ENCODE measurements at places on chromosomes 2 and 18.

DNA sequence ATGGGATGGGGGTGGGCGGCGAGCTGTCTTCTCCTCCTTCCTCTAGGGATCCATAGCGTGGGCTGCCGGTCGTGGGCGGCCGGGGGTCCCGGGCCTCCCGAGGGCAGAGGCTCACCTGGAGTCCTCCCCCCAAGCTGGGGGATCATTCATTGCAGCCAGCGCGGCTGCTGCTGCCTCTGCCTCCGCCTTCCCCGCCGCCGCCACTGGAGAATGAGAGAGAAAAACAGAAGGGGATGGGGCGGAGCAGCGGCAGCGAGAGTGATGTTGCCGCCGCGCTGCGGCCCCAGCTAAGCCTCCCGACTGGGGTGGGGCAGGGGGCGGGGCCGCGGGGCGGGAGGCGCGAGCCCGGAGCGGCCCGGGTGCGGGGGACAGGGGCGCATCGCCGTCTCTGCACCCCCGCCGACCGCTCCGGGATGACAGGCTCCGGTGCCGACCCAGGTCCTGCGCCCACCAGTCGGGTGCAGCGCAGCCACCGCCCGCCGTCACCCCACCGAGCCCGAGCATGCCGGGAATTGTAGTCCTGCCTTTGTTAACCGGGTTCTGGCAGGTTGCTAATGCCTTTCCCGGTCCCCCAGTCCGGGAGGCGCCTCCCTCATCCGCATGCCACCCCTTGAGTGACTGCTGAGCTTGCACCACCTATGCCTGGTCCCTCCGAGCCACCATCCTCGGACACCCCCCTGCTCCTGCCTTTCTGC is at the start of gene KIF3C:
Gene KIF3C (minus strand): TSS at position 225 of the 695 bp plus-strand sequence. CDS start 580 bp downstream, outside the sequence.
- peak; percentile 88 for DNase-seq

DNA sequence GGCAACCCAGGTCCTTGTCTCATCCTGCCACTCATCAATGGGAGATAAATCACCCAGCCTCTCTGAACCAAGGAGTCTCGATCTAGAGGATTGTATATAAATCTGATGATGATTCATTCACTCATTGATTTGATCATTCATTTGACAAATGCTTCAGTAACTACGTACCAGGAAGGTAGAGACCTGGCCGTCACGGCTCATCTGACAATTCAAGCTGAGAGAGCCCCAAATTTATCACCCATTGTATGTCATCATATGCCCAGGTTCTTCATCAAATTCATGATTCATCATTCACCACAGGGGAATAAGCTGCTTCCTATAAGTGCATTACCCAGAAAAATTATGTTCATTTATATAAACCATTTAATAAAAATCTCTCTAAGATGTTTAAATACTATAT is 116.9 kb downstream of the FAM161A start:
- no peak for DNase-seq

GRCh38 chr2:32482471-32482870 is 125.6 kb downstream of the BIRC6 start:
- no peak for DNase-seq

GRCh38 chr2:118309257-118309945 is 221.1 kb downstream of the INSIG2 start:
- no peak for DNase-seq

GRCh38 chr2:5064687-5065086 is 627.5 kb upstream of the SOX11 start:
- DNase-seq = no peak

GRCh38 chr2:69789772-69790600 is 39.5 kb upstream of the GMCL1 start:
- no peak for DNase-seq

DNA sequence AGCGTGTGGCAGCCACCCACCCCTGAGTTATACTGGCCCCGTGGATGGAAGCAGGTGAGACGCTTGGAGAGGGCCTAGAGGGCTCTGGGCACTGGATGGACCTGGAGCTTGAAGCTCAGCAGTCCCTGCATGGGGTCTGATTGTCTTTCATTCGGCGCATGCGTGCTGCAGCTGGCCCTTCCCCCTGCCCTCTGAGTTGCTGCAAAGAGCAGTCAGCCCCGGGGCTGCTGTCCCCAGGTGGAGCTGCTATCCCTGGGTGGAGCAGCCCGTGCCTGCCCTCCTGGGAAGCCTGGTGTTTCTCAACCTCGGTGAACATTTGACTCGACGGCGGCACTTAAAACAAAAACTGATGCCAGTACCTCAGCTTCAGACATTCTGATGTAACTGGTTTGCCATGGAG is 29.6 kb downstream of the IGFBP5 start:
- peak; percentile 68 for DNase-seq

DNA sequence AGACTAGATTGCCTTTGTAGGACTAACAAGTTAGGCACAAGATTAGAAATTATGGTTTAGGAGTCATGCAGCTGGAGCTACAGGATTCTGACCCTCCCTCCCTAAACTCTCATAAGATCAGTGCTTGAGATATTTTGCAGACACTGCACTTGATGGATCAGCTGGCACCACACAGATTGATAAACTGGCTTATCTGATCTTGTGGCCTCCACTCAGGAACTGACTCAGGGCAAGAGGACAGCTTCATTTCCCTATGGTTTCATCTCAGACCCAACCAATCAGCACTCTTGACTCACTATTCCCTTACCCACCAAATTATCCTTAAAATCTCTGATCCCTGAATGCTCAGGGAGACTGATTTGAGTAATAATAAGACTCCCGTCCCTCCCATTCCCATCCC is 152.3 kb downstream of the DIS3L2 start:
- no peak for DNase-seq

DNA sequence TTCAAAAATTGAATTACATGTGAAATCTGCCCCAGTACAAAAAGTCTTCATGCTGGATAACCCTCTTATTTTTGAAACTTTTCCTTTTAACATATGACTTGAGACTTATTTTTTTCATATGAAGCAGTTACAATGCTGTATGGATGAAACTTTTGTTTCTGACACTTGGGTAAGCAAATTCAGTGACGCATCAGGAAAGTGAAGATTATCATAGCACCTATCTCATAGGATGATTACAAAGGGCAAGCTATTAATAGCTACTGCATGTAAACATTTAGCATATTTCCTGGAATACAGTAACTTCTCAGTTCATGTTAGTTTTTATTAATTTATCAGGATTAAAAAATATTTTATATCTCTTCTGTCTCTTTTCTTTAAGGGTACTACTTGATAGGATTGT is 1109.2 kb downstream of the LRP1B start:
- DNase-seq = no peak

- DNase-seq = no peak
Measured at GRCh38 chr2:239241431-239241960, 159.3 kb downstream of the HDAC4 start.

DNA sequence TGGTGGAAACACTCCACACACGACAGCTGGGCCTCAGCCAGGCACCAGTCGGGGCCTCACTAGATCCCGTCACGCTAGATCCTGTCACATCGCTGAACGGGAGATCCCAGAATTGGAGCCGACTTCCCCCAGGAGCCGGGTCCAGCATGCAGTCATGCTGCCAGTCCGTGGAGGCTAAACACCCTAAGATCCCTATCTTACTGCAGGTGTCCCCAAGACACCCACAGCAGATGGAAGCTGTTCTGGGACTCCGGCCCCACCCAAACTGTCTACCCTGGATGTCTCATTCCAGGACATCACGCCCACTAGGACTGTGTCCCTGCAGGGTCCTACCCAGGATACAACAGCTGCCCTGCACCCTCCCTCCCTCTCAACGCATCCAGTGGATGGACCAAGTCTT is 23.4 kb downstream of the ZNF516 start:
- no peak for DNase-seq

DNA sequence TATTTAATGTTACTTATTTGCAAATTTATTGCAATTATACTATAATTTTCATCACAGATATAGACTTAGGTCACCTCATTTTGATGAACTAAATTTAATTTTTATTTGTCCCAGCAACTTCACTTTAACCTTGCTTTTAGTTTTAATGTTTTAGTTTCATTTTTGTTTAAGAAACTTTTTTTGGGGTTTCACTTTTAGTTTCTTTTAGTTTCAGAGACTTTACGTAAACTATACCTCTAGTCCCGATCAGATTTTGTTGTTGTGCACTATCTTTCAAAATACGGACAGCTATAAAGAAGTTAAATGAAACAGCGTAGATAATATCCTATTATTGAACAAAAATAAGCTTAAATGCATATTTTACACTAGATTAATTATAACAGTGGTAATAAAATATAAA is 460.5 kb downstream of the ERBB4 start:
- DNase-seq = no peak

DNA sequence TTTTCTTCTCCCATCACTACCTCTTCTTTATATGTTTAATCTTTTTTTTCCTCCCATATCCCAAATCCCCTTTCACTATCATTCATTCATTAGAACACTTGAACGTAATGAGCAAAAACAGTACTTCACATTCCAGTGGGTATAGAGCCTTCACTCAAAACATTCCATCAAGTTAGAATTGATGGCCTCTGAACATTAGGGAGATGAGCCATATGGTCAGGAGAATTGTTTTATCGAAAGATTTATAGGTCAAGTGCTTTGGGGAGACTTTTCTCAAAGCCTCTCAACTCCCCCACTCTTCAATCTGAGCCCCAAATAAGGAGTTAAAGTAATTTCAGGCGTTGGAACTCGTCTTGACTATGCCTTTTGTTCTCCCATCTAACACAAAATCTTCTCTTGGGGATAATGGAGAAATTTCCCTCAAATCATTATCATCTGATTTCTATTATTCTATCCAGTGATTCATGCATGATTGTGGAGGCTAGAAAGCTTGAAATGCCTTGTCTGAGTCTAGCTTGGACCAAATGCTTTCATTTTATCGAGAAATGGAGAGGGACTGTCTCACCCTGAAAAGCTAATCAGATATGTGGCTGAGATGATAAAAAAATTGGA is 79.2 kb downstream of the KIAA2012 start:
- no peak for DNase-seq

GRCh38 chr2:120489023-120489422 is 143.1 kb downstream of the INHBB start:
- no peak for DNase-seq

DNA sequence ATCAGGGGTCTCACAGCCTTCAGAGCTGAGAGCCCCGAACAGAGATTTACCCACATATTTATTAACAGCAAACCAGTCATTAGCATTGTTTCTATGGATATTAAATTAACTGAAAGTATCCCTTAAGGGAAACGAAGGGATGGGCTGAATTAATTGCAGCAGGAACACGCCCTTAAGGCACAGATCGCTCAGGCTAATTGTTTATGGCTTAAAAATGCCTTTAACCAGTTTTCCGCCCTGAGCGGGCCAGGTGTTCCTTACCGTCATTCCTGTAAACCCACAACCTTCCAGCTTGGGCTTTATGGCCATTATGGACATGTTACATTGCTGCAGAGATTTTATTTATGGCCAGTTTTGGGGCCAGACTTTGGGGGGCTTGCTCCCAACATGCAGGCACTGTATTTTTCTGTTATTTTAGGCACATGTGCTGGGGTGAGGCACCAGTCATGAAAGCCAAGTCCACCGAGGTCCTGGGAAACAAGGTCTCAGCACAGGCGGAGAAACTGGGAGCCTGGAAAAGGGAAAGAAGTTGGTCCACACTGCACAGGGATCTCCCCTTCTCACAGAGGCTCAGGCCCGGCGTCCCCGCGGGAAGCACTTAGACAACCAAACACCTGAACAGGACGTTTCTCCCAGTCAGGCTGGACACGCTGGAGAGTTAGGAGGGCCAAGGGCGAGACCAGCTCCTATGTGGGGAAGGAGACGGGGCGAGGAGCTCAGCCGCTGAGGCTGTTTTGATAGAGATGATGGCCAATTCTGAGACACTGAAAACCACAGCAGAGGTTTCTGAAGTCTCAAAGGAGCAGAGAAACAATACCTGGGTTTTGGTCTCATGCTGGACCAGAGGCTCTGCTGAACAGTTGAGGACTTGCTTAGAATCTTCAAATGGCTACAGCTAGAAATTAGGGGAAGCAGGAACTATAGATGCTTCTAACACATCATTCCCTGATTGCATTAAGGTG is 86.7 kb downstream of the TMEM18 start:
- DNase-seq = no peak

DNA sequence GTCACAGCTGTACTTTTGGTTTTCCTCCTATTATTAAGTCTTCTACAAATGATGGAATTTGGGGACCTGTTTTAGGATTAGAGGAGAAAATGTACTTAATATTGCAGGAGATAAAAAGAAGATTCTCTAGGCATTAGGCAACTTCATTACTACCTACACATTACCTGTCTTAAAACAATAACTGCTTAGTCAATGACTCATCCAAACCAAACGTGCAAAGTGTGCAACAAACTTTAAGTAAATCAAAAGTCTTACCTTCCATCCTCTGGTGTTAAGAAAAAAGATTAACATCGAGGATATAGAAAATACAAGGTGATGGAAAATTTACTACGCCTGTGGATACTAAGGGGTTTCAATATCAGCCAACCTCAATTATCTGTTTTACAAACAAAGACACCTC is 285.3 kb upstream of the KYNU start:
- no peak for DNase-seq

- DNase-seq = no peak
Measured at GRCh38 chr2:58767828-58768714, 526.9 kb upstream of the FANCL start.

- DNase-seq = no peak
Measured at GRCh38 chr2:42743659-42743990, 20.3 kb downstream of the OXER1 start.

DNA sequence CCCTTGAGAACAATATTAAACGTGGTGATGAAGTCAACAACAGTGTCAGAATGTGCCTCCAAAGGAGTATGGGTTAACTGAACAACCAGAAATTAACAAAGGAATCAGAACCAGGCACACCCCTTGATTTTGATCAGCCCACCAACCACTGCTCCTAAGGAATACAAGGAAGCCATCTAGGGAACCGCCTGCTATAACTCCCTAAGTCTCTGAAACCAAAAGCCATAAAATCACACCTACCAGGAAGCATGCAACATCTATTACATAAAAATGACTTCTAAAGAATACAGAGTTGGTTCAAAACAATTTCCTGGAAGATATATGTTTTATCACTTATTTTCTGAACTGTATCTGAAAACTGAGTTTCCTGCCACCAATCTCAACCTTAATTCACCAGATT is 360.0 kb downstream of the EPHA4 start:
- DNase-seq = no peak

- DNase-seq = no peak
Measured at GRCh38 chr18:67243799-67244587, 272.5 kb downstream of the DSEL start.

GRCh38 chr18:21682371-21683051 is 22.1 kb downstream of the ABHD3 start:
- DNase-seq = no peak
